H1 (cell line): ENCODE measurements at places on chromosomes 11 and 22. TPM values are rescaled to one million over a fixed set of nuclear protein-coding genes. Genes with fewer than 3 reads are reported as not detected.

The ABTB2 gene
- 10.2 and 10.6 TPM in 2 replicates for total RNA-seq

The ANO5 gene
- 4.6 and 5.0 TPM in 2 replicates for total RNA-seq

The IFITM10 gene
- total RNA-seq: 0.22 and 0.23 TPM in 2 replicates

- DNase-seq: no peak
These were observed 13.8 kb upstream of the PIM3 start for GRCh38 chr22:49946612-49947295.

DNA sequence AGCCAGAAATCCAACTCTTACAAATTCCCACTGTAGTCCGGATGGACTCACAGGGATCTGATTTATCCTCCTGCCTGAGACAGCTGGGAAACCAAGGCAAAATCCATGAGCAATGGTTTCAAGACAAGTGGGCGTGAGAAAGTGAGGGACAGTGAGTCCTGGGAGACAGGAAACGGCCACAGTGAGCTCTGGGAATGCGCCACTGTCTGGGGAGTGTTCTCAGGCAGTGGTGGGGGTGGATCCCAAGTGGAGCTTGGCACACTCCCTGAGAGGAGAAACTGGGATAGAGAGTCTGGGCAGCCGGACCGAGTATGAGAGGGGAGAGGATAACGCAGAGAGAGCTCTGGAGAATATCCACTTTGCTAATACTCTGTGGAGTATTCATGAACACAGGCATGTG lies 9.8 kb downstream of the IL17REL start:
- DNase-seq: no peak

GRCh38 chr11:43384393-43384792 lies 25.7 kb downstream of the TTC17 start:
- no peak for DNase-seq

DNA sequence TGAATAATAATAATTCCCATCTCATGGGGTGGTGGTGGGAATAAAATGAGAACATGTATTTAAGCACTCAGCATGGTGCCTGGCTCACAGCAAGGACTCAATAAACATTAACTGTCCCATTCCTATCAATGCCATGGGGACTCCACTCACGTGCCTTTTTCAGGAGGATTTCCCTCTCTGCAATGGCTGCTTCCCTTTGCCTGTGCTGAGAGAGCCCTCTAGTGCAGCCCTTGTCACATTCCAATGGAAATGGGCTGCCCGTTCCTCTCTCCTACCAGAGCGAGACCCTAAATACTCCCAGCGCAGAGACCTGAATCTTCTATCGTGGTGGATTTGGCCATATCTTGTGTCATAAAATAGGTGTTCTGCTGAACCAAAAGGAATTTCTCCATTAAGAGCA lies 621.5 kb upstream of the B3GAT1 start:
- peak; percentile 54 for DNase-seq

GRCh38 chr22:49719046-49719445 lies 108.6 kb downstream of the BRD1 start:
- no peak for DNase-seq

DNA sequence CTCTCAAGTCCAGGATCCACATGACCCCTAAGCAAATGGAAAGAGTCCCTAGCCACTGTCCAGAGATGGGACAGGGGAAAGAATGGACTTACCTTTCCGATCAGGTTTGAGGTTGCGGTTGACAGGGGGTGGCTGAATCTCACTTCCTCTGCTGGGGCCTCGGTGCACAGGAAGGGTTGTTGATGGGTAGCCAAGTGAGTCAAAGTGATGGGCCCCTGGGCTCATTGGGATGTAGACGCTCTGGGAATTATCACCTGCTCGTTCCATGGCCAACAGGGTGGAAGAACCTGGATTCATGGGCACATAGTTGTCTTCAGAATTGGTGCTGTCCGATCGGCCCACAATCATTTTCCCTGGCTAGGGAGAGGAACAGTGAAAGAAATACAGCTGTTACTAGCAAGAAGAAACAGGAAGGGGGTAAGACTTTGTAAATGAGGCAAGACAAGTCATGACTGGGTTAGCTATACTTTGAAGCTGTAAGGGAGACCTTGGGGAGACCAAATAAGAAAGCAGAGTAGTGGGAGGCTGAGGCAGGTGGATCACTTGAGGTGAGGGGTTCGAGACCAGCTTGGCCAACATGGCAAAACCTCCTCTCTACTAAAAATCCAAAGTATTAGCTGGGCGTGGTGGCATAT lies 34.7 kb downstream of the USP35 start:
- DNase-seq: no peak

DNA sequence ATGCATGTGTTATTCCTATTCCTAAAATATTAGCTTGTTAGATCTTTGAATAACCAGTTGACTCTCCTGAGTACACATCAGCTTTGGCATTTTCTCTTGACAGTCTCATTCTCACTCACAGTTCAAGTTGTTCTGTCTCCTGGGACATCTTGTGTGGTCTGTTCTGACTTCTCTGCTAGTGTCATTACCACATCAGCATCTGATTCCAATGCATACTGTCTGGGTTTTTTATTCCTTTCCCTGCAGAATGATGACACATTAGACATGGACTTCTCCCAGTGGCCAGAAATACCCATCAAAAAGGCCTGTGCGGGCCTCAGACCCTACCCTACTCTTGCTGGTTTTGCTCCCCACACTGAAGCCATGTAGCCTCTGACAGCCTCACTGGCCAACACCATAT lies 2.7 kb downstream of the ZNF74 start:
- DNase-seq: no peak

- no peak for DNase-seq
These were observed 29.5 kb upstream of the PITPNB start for GRCh38 chr22:27948569-27948968.

The OR52N2 gene
- 0.33 and 0.39 TPM in 2 replicates for total RNA-seq

The BBOX1 gene
- not detected in 2 replicates for total RNA-seq
